ENCODE measurements at places on chromosomes 4 and X.

DNA sequence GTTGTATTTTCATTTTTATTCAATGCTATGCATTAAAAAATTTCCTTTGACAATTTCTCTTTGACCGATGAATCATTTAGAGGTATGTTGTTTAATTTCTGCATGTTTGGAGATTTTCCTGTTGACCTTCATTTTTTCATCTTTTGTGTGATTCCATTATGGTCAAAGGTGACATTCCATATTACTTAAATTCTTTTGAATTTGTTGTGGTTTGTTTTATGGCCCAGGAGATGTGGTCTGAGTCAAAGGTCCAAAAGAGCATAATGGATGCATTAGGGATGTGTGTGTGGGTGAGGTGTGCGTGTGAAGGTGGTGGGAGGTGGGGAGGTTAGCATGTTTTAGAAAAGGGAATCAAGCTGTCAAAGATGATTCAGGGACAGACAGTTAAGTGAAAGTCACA lies 76.0 kb upstream of the GIMD1 start:
- no peak for DNase-seq

- DNase-seq: no peak
Observed at GRCh38 chr4:26912810-26913209, 52.2 kb downstream of the STIM2 start.

- DNase-seq: no peak
Observed at GRCh38 chrX:16516232-16516876, 133.6 kb upstream of the S100G start.

DNA sequence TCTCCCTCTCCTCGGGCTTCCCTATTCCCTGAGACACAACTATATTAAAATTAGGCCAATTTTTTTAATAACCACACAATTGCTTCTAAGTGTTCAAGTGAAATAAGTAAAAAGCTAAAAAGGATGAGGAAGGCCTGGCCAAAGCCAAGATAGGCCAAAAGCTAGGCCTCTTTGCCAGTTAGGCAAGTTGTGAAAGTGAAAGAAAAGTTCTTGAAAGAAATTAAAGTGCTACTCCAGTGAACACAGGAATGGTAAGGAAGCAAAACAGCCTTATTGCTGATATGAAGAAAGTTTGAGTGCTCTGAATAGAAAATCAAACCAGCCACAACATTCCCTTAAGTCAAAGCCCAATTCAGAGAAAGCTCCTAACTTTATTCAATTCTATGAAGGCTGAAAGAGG lies 114.2 kb upstream of the FAT4 start:
- no peak for DNase-seq

- DNase-seq: no peak
Observed at GRCh38 chr4:6420036-6420435, 52.4 kb downstream of the PPP2R2C start.

GRCh38 chr4:80462621-80463091 lies 127.1 kb downstream of the CFAP299 start:
- no peak for DNase-seq

GRCh38 chr4:184053434-184053833 lies 148.3 kb downstream of the STOX2 start:
- no peak for DNase-seq

DNA sequence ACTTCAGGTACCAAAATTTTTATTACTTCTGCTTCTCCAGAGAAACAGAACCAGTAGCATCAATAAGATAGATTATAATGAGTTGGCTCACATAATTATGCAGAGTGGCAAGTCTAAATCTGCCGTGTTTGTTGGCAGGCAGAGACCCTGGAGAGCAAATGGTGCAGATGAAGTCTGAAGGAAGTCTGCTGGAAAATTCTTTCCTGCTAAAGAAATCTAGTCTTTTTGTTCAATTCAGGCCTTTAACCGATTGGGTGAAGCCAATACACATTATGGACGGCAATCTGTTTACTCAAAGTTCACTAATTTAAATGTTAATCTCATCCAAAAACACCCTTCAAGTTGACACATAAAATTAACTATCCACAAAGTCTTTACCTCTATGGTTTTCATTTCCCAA lies 156.0 kb downstream of the TBX22 start:
- DNase-seq: no peak

DNA sequence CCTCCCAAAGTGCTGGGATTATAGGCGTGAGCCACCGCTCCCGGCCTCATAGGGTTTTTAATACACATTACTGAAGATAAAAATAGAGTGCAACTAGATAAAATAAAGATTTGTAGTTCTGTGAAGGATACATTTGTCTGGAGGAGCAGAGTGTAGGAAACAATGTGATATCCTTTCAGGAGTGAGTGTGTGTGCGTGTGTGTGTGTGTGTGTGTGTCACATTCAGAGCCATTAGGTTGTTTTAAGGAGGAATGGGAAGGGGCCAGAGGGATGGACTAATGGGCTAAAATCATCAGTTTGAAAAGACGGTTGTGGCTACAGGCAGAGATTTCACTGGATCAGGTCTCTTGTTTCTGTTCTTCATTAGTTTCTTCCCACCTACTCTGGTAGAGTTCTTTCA lies 40.0 kb downstream of the RBPJ start:
- DNase-seq: no peak

DNA sequence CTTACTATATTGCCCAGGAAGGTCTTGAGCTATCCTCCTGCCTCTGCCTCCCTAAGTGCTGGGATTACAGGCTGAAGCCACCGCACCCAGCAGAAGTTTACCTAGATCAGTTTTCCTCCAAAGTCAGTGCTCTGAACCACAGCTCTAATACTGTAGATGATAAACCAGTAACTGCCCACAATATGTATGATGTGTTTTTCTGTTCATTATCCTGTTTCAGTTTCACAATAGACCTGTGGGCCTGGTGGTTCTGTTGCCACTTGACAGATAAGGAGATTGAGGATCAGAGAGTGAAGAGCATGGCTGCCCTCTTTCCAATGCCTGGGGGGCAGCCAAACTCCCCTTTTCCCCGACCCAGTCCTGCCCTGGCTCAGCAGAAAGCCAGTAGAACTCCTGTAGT lies 87.0 kb downstream of the EFNB1 start:
- no peak for DNase-seq

DNA sequence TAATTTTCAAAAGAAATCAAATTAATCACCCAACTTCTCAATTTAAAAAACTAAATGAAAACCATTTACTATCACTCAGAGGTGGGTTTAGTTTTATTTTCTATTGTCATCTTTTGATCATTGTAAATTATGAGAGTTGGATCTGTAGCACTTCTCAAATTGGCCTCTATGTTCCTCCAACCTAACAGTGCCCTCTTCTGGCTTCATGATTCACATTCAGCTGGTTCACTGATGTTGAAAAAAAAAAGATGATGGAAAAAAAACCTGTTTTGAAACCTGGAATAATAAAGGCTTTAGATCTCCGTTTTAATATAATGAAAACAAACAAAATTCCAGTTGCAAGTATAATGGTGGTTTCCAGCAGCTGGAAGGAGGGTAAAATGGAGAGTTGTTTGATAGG lies 2.4 kb upstream of the NBDY start:
- no peak for DNase-seq

DNA sequence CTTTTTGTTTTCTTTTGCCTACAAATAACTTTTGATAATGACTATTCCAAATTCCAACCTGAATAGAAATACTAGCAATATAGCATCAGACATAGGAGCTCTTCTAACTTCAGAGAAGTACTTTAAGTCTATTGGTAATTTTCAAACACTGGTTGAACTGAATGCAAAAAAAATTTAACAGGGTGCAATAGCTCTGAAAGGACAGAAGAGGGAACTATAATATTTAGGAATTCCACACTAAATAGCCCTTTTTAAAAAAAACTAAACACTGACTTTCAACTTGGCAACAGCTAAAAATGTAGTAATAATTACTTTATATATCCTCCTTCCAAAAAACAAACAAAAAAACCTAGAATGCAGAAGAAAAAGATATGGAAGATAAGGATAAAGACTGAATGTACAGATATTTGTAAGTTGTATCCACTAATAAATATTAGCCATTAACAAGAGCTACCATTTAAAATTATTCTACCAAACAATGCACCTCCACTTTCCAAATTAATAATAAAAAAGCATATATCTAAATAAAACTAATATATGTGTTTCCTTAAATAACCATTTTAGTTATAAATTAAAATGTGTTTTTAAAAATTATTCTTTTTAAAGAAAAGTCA lies 81.4 kb downstream of the FBXW7 start:
- DNase-seq: no peak

DNA sequence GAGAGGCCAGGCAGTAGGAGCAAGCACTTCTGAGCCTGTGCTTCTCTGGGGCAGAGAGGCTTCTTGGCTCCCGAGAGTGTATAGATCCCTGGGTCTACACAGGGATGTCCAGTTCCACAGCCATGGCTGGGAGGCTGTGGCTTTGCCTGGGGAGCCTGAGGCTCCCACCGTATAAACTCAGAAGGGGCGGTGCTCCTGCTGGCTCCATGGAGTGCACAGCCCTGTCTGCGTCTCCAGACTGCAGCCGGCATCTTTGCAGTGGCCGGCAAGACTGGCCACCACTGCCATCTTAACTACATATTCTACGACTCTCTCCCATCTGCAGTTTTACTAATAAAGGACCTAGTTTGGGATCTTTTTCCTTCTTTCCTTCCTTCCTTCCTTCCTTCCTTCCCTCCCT lies 1253.8 kb downstream of the C4orf33 start:
- DNase-seq: no peak

- no peak for DNase-seq
Observed at GRCh38 chrX:30262763-30263162, 15.8 kb downstream of the MAGEB1 start.

DNA sequence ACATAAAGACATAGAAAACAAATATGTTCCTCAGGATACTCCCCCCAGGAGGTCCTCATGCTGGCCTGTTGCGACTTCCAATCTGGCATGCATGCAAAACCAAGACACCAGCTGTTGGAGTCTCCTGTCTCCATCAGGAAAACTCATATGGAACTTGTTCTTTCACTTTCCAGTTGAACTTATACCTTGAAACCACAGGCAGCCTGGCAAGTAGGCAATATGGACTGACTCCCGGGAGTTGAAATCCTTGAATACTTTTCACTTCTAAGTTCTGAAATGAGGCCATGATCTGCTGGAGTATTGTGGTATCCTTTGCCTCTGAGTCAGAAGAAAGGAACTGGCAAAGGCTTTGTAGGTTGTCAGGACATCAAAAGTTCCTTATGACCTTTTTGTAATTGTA lies 444.2 kb downstream of the IDS start:
- DNase-seq: no peak

- no peak for DNase-seq
Observed at GRCh38 chr4:145435646-145436045, 46.0 kb upstream of the SMAD1 start.

- DNase-seq: no peak
Observed at GRCh38 chr4:4859799-4860599, 534 bp downstream of the MSX1 start.

DNA sequence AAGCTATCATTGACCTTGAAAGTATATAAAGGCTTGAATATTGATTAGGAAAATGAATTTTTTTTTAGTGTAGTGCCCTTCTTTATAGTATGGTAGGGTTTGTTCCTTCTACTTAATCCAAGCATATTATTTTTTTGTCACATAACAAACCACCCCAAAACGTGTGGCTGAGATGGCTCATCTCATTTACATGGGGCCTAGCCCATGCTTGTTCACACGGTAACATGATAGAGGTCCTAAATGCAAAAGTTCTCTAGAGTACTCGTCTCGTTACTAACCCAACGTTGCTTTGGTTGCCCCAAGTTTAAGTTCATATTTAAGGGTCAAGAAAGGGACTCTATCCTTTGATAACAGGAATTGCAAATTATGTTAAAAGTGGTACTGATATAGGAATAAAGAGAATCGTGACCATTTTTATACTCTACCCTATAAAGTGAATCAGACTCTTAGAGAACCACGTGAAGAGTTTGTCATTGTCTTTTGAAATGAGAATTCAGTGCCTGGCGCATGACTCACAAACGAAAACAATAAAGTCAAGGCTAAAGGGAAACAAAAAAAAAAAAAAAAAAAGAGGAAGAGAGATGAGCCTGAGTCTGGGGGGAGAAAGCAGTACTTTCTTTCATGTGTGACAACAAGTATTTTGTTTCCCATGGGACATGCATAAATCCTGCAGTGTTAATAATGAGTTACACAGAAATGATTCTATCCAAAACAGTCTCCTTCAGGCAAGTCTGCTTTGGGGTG lies 402.8 kb upstream of the NWD2 start:
- DNase-seq: no peak

DNA sequence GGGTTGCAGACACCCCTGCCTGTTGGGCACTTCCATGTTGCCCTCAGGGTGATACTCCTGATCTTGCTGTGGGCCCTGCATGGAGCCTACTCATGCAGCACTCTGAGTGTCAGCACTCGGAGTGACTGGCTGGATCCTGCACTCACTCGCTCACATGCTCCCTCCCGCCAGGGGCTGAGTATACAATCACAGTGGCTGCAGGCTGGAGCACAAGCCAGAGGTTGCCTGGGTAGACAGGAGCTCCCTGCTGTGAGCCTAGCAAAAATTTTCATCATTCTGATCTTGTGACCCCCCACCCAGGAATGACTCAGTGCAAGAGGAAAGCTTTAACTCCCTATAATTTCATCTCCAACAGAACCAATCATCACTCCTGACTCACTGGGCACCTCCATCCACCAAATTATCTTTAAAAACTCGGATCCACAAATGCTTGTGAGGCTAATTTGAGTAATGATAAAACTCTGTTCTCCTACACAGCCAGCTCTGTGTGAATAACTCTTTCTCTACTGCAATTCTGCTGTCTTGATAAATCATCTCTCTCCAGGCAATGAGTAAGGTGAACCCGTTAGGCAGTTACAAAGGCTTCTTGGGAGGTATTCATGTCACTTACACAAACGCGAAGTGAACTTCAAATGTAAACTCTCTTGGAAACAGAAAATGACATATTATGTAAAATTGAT lies 1180.8 kb upstream of the PABPC4L start:
- DNase-seq: no peak

GRCh38 chr4:112038861-112039260 lies 106.4 kb upstream of the FAM241A start:
- DNase-seq: no peak

DNA sequence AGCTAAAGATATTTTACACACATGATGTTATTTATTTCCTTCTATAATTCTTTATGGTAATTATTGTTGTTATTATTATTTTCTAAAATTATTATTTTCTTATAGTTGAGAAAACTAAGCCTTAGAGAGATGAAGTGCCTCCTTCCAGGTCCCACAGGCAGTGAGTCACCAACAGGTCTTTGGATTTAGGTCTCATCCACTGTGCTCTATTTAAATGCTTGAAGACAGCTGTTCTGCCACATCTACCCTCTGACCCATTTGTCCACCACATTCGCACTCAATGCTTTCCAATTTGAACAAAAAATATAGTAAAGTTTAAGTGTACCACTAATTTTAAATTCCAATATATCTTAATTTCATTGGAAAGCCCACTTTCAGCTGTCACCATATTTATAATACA lies 566.4 kb downstream of the PPARGC1A start:
- no peak for DNase-seq
